Activated T-helper 2 cell treated with anti-CD3 and anti-CD28 coated beads, Interferon-gamma antibody, Interleukin-2, Interleukin-4, amounts not matched to agents 10 μg/mL and 5 μg/mL and 100 μg/mL, durations not matched to agents 14 hours and 24 hours and 36 hours (primary cell): ENCODE measurements at places on chromosomes 12 and 14.

GRCh38 chr12:2957816-2958431 lies 1.3 kb upstream of the TEAD4 start:
- peak overlapping the region; percentile 85 for H3K4me3 ChIP-seq
- H3K4me1 ChIP-seq = peaks cover 12% of the 10 kb centered on the region
- H3K36me3 ChIP-seq = no peaks in the 10 kb centered on the region
- H3K27me3 ChIP-seq = peaks cover 44% of the 10 kb centered on the region
- no peak overlapping the region for H3K27ac ChIP-seq

DNA sequence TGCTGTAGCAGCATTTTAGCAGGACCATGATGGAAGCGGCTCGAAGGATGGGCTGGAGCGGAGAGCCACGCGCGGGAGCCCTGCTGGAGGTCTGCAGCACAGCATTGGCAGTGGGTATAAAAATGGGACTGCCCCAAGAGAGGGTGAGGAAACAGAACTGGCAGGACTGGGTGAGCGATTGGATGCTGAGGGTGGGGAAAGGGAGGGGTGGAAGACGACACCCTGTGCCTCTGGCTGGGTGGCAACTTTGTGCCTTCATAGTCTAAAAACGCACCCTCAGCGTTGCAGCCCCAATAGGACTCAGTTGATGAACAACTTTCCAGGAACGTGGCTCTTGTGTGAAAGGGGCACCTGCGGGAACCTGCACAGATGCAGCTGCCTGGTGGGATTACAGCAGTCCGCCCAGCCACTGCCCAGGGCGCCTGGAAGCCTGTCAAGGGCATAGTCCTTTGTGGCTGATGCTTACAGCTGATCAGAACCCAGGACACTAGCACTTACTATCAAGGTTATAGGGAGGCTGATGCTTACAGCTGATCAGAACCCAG lies 73.0 kb downstream of the NINJ2 start:
- no peak overlapping the region for H3K4me3 ChIP-seq
- no peaks in the 10 kb centered on the region for H3K36me3 ChIP-seq
- no peak overlapping the region for H3K27ac ChIP-seq

DNA sequence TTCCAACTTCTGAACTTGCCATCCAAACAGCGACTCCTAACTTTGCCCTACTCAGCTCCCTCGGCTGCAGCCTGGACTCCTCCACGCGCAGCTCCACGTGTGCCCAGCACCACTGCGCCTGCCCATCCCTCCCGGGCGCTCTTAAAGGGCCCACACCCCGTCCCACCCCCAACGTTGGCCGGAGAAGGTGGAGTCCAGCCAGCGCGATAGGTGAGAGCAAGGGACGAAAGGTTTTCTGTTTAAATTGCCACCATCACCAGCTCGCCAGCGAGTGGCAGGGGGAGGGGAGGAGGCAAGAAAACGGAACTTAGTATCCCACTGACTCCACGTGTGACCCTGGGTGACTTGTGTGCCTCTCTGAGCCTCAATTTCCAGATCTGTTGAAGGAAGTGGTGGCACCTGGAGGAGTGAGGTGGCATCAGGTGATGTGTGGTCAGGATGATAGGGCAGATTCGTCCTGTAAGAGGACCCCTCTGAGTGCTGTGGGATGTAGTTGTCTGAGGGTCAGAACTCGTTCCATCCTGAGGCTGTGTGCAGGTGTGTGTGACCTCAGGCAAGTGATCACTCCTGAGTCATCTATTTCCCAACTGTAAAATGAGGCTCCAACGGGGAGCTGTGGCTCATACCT lies 59.7 kb downstream of the TRPV4 start:
- no peaks in the 10 kb centered on the region for H3K27me3 ChIP-seq
- DNase-seq = no peak

- no peaks in the 10 kb centered on the region for H3K4me1 ChIP-seq
- no peaks in the 10 kb centered on the region for H3K27me3 ChIP-seq
- H3K36me3 ChIP-seq = no peaks in the 10 kb centered on the region
- H3K27ac ChIP-seq = no peak overlapping the region
- no peak for DNase-seq
These were observed 29.5 kb downstream of the TSPAN8 start for GRCh38 chr12:71128191-71128788.

GRCh38 chr14:101084436-101084826 lies 180.9 kb upstream of the RTL1 start:
- H3K4me1 ChIP-seq = no peaks in the 10 kb centered on the region
- no peak overlapping the region for H3K27ac ChIP-seq
- H3K36me3 ChIP-seq = no peaks in the 10 kb centered on the region
- peaks cover 23% of the 10 kb centered on the region for H3K27me3 ChIP-seq
- DNase-seq = no peak

GRCh38 chr12:97324471-97324870 lies 138.1 kb upstream of the RMST start:
- no peak overlapping the region for H3K27ac ChIP-seq
- H3K36me3 ChIP-seq = no peaks in the 10 kb centered on the region
- peaks cover 4% of the 10 kb centered on the region for H3K27me3 ChIP-seq
- DNase-seq = no peak
- H3K4me1 ChIP-seq = no peaks in the 10 kb centered on the region
- H3K4me3 ChIP-seq = no peak overlapping the region

- H3K27me3 ChIP-seq = no peaks in the 10 kb centered on the region
- H3K36me3 ChIP-seq = peaks cover 28% of the 10 kb centered on the region
- no peak overlapping the region for H3K27ac ChIP-seq
- H3K4me3 ChIP-seq = no peak overlapping the region
- peaks cover 56% of the 10 kb centered on the region for H3K4me1 ChIP-seq
These were observed 232.5 kb downstream of the SLC41A2 start for GRCh38 chr12:104725610-104726009.

DNA sequence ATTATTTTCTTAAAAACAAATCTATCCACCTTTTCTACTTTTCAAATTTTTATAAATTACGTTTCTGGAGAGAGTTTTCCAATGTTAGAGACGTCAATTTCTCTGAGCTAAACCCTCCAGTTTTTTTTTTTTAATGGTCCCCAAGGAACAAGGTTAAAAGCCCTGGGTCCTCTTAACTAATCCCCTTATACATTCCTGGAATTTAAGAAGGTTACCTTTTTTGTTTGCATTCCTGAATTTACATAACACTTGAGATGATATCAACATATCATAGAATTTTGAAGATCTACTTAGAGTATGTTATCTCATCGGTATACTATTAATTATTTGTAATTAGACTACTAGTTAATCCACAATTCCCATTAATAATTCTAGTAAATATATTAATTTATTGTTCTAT lies 662.2 kb upstream of the LRFN5 start:
- H3K36me3 ChIP-seq = no peaks in the 10 kb centered on the region
- no peak overlapping the region for H3K4me3 ChIP-seq
- no peaks in the 10 kb centered on the region for H3K27me3 ChIP-seq
- DNase-seq = no peak
- H3K4me1 ChIP-seq = no peaks in the 10 kb centered on the region

DNA sequence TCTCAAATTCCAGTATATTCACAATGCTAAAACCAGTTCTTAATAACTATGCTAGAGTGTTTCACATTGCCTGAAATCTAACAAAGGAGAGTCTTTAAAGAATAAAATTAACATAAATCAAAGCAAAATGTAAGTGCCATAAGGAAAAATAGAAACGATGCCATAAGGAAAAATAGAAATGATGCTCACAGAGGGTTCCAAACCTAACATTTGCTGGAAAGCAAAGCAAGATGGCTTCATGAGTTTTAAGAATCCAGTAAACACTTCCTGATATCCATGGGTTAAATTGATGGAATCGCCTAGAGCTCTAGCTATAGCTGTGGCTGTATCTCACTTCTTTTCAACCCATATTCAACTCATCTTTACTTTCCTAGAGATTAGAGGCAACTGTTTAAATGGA lies 63.9 kb downstream of the GPR68 start:
- no peaks in the 10 kb centered on the region for H3K27me3 ChIP-seq
- no peak overlapping the region for H3K27ac ChIP-seq
- H3K36me3 ChIP-seq = peaks cover 30% of the 10 kb centered on the region
- H3K4me1 ChIP-seq = peaks cover 12% of the 10 kb centered on the region
- no peak overlapping the region for H3K4me3 ChIP-seq

DNA sequence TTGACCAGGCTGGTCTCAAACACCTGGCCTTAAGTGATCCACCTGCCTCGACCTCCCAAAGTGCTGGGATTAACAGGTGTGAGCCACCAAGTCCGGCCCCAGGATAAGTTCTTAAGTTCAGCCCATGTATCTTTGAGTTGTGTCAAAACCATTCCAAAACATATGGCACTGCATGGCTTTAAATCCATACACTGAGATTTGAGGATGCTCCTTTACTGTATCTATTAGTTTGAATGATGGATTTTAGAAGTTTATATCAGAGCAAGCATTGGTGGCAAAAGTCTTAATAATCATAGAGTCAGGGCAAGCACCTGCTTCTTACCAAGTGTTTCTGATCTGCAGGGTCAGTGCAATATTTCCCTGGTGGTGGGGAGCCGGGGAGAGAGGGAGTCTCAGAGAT lies 6.1 kb downstream of the KRT6B start:
- no peaks in the 10 kb centered on the region for H3K36me3 ChIP-seq
- H3K27ac ChIP-seq = no peak overlapping the region
- DNase-seq = no peak
- H3K4me1 ChIP-seq = peaks cover 7% of the 10 kb centered on the region
- H3K4me3 ChIP-seq = no peak overlapping the region

DNA sequence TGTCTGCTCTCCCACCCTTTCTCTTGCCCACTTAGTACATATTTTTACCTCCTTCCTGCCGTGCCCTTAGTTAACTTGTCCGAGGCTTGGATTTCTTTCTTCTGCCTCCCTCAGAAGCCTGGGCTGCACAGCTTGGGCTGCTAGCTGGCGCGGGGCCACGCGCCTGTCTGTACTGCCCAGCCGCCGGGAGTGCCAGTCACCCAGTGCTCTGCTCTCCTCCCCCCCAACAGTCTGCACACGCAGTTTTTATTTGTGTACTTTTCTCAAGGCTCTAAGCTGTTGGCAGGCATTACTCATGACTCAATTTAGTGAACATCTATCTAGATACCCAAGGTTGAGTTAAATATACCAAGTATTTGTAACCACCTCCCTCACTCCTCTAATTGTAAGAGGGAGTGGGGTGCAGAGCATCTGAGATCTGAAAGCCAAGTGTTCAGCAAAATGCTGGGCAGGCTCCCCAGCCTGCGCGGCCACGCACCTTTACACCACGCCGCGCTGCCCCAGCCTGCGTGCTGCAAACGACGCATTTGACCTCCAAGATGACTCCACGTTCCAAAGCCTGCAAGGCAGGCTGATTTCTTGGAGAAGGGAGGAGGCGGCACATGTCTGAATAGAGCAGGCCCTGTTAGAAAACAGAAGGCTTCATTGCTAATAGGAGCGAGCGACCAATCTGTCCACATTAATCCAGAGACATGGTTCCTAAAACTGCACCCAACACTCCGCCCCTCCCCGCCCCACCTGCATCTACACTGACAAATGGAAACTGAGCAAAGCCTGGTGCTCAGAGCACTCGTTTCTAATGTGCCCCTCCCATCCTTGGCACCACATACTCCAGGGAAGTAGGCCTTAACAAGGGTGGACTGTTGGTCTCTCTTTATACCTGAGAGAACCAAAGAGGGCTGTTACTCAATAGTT lies 18.2 kb upstream of the CACNA2D4 start:
- H3K4me1 ChIP-seq = peaks cover 2% of the 10 kb centered on the region
- H3K36me3 ChIP-seq = peaks cover 5% of the 10 kb centered on the region
- no peaks in the 10 kb centered on the region for H3K27me3 ChIP-seq
- H3K4me3 ChIP-seq = no peak overlapping the region

GRCh38 chr12:108299516-108299915 lies 39.6 kb downstream of the CMKLR1 start:
- peaks cover 5% of the 10 kb centered on the region for H3K27me3 ChIP-seq
- peaks cover 2% of the 10 kb centered on the region for H3K4me1 ChIP-seq
- no peaks in the 10 kb centered on the region for H3K36me3 ChIP-seq
- no peak overlapping the region for H3K4me3 ChIP-seq

GRCh38 chr12:131805421-131805820 lies 22.8 kb upstream of the MMP17 start:
- no peak overlapping the region for H3K27ac ChIP-seq
- no peak overlapping the region for H3K4me3 ChIP-seq
- DNase-seq = no peak
- H3K27me3 ChIP-seq = no peaks in the 10 kb centered on the region
- peaks cover 15% of the 10 kb centered on the region for H3K36me3 ChIP-seq
- H3K4me1 ChIP-seq = no peaks in the 10 kb centered on the region

DNA sequence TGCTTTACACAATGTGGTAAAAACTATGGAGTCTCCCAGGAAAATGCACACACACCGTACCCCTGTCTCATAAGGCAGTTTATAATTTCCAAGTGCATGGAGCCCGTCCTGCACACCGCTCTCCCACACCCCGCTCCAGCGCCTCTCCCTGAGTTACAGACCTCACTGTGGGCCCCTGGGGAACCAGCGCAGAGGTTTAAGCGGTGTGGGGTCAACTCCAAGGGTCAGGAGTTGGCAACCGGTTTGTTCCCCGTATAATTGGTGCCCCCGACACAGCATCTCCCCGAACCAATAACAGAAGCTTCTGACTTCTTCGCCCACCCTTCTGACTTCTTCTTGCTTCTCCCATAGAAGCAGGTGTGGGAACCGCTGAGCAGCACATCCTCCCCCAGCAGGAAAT lies 58.4 kb upstream of the DDX11 start:
- no peak overlapping the region for H3K4me3 ChIP-seq
- no peaks in the 10 kb centered on the region for H3K4me1 ChIP-seq
- no peak for DNase-seq
- peaks cover 6% of the 10 kb centered on the region for H3K27me3 ChIP-seq

- H3K4me3 ChIP-seq = no peak overlapping the region
- peaks cover 3% of the 10 kb centered on the region for H3K4me1 ChIP-seq
- H3K36me3 ChIP-seq = no peaks in the 10 kb centered on the region
These were observed 22.0 kb upstream of the HSP90B1 start for GRCh38 chr12:103908246-103908541.

- H3K27ac ChIP-seq = no peak overlapping the region
- peaks cover 26% of the 10 kb centered on the region for H3K4me1 ChIP-seq
- DNase-seq = no peak
- H3K4me3 ChIP-seq = no peak overlapping the region
- H3K27me3 ChIP-seq = no peaks in the 10 kb centered on the region
These were observed 88.7 kb downstream of the APAF1 start for GRCh38 chr12:98733667-98734350.

DNA sequence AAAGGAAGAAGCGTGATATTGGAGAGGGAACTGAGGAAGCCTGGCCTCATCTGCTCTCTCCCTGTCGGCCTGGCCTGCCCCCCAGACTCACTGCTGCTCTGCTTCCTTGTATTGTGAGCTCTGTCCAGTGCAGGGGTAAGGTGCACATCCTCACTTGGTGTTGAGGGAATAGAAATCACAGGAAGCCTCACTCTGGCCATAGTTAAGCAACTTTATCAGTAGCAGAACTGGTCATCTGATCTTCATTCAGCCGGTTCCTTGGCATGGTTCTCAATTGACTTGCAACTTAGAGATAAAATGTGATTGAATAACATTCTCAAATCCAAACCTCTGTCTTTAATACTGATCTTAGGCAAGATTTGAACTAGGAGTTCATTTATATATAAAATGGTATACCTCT lies 11.5 kb upstream of the CCDC175 start:
- DNase-seq = no peak
- no peaks in the 10 kb centered on the region for H3K27me3 ChIP-seq
- no peak overlapping the region for H3K4me3 ChIP-seq
- no peak overlapping the region for H3K27ac ChIP-seq
- no peaks in the 10 kb centered on the region for H3K36me3 ChIP-seq

GRCh38 chr12:96064271-96064670 lies 28.9 kb upstream of the LTA4H start:
- no peaks in the 10 kb centered on the region for H3K36me3 ChIP-seq
- DNase-seq = no peak
- no peak overlapping the region for H3K4me3 ChIP-seq
